ENCODE measurements at places on chromosomes 16 and 17. TPM values are rescaled to one million over a fixed set of nuclear protein-coding genes. Genes with fewer than 3 reads are reported as not detected.

The FGF11 gene
- total RNA-seq, result 10.1 TPM

The MT4 gene
- not detected for total RNA-seq

DNA sequence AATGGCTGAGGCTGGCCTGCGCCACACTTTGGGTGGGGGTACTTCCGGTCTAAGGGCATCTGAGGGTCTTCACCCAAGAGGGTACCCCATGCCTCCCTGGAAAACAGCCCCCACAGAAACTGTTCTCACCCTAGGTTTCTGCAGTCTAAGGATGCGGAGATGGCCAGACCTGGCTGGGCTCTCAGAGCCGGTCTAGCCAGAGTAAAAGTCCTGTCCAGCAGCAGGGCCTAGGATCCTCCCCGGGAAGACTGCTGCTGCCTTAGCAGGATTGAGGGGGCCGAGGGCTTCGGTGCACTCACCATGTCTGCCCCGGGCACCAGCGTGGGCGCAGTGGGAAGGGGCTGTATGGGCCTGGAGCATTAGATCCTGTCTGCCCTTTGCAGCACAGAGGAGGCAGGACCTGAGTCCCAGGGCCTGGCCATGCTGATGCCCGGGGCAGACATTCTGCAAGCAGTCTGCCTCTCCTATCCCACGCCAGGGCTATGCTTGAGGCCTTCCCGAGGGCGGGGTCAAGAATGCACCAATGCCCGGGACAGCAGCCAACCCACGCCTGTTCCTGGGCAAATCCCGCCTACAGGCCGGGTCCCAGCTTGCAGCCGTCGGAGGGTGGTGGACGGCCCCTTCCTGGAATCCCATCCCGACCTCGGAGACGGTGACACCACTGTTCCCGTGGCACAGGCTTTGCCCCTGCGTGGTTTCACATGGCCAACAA, 54.7 kb downstream of the CBFA2T3 start:
- no peak for DNase-seq

The TBC1D16 gene
- total RNA-seq, result 35.3 TPM

DNA sequence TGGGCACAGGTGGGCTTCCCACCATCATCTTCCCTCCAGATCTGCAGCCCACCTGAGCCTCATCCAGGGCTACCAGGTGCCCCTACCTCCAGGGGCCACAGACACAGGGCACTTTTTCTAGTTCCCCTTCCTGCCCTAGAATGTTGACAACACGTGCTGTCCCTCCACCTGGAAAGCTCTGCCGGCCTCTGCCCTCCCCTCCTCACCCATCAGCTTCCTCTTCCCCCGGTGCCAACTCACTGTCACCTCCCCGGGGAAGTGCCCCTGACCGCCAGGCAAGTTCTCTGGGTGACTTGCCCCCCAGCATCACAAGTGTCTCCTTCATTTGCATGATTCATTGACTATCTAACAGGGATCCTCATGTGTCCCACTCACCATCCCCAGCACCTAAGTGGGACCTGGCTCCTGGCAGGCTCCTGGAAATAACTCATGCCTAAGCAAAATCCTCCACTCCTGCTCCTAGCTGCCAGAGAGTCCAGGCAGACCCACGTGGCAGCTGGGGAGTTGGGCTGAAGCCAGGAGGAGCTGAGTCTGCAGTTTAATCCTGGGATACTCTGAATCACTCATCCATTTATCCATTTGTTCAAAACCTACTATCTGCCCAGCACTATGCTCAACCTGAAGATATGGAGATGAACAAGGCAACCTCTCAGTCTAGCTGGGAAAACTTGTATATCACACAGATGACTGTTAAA, 304.4 kb downstream of the FOXL1 start:
- peak; percentile 44 for DNase-seq

GRCh38 chr17:721540-721937, 6.9 kb upstream of the VPS53 start:
- no peak for DNase-seq

The SERPINF2 gene
- total RNA-seq, result 1.2 TPM

DNA sequence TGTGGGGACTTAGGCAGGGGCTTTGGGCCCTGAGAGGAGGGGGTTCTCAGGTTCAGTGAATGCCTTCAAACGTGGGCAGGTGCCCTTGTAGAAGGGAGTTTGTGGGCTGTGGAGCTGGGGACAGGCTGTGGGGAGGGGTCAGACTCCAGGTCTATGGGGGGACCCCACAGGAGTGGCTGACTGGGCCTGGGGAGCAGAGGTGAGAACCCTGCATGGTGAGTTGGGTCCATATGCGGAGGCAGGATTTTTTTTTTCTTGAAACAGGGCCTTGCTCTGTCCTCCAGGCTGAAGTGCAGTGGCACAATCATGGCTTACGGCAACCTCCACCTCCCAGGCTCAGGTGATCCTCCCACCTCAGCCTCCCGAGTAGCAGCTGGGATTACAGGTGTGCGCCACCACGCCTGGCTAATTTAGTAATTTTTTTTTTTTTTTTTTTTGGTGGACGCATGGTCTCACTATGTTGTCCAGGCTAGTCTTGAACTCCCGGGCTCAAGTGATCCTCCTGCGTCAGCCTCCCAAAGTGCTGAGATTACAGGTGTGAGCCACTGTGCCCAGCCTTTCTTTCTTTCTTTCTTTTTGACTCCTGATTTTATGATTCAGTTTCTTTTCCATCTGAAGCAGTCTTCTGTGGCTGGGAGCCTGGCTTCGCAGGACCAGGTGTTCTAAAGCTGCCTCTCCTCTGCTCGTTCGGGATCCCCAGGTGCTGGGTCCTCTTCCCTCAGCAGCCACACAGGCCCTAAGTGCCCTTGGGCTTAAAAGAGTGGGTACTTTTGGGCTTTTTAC, 19.0 kb upstream of the ADCY7 start:
- DNase-seq, result no peak

The MYH1 gene
- total RNA-seq, result 0.16 TPM

The TBC1D3 gene
- not detected for total RNA-seq

DNA sequence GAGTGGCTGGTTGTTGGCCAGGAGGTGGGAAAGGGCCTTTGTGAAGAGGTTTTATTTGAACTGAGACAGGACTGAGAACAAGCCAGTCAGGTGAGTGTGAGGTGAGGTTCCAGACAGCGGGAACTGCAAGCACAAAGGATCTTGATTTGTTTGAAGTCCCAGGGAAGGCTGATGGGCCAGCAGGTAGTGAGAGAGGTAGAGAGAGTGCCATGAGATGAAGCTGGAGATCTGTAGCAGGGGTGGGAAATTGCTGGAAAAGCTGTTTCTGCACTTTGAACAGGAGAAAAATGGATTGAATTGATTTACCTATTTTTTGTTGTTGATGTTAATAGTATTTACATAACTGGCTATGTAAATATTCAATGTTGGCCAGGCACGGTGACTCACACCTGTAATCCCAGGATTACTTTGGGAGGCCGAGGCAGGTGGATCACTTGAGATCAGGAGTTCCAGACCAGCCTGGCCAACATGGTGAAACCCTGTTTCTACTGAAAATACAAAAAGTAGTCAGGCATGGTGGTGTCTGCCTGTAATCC, 7.7 kb upstream of the DCTPP1 start:
- DNase-seq, result no peak

The INCA1 gene
- total RNA-seq, result 2.5 TPM

GRCh38 chr16:15494236-15494635, 59.8 kb downstream of the BMERB1 start:
- no peak for DNase-seq

The KCNJ12 gene
- total RNA-seq, result 9.5 TPM

The OR3A1 gene
- total RNA-seq, result 0.80 TPM

- DNase-seq, result no peak
Measured at GRCh38 chr16:68510775-68511174, 28.3 kb upstream of the ZFP90 start.

The ZDHHC1 gene
- total RNA-seq, result 11.2 TPM

- no peak for DNase-seq
Measured at GRCh38 chr17:73400915-73401545, 89.2 kb upstream of the CDC42EP4 start.

- no peak for DNase-seq
Measured at GRCh38 chr17:2691069-2691871, 20.3 kb downstream of the CLUH start.

The RNF222 gene
- total RNA-seq, result not detected

The PABPN1L gene
- total RNA-seq, result not detected

DNA sequence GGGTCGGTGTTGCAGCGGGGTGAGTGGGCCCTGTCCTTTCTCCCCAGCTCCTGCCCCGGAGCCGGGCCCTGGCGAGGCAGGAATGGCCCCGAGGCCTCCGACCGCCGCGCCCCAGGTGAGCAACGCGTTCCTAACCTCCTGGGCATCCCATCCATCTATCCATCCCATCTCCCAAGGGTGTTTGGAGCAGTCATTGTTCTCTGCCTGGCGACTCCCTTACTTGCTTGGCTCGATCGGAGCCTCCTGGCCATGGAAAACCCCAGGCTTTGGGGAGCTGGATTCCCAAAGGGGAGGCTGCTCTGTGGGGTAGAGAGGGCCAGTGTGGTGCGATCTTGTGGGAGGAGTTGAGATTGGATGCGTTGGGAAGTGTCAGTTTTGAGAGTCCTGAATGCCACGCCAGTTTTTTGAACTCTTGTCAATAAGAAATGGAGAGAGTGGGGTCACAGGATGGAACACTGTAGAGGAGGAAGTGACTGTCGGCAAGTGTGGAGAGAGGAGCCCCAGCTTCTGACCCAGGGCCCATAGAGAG, 684 bp downstream of the ZFP90 start:
- DNase-seq, result no peak

DNA sequence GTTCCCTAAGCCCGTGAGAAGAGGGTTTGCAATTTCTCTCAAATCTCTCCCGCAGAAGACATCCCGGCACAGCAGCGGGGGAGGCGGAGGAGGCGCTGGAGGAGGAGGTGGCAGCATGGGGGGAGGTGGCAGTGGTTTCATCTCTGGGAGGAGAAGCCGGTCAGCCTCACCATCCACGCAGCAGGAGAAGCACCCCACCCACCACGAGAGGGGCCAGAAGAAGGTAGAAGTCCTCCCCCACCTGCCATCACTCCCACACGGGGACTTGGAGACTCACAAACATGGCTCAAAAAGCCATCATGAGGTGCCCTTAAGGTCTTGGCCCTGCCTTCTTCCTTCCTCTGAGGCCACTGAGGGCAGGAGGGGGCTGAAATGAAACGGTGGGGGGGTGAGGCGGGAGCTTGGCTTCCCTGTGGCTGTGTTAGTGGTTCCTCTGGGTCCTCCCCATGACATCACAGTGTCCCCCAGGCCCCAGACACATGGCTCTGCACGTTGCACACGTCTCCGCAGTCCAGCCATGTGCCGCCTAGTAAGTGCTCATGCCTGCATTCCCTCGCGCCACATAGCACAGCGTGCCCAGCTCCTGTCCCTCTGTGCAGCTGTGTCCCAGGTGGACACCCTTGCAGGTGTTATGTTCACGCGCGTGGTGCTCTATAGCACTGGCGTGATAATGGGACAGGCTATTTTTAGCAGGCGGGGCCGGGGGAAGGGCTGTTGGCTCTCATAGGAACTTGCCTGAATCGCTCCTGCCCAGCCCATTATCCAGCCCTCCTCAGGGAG, 6.9 kb downstream of the MLLT6 start:
- no peak for DNase-seq

DNA sequence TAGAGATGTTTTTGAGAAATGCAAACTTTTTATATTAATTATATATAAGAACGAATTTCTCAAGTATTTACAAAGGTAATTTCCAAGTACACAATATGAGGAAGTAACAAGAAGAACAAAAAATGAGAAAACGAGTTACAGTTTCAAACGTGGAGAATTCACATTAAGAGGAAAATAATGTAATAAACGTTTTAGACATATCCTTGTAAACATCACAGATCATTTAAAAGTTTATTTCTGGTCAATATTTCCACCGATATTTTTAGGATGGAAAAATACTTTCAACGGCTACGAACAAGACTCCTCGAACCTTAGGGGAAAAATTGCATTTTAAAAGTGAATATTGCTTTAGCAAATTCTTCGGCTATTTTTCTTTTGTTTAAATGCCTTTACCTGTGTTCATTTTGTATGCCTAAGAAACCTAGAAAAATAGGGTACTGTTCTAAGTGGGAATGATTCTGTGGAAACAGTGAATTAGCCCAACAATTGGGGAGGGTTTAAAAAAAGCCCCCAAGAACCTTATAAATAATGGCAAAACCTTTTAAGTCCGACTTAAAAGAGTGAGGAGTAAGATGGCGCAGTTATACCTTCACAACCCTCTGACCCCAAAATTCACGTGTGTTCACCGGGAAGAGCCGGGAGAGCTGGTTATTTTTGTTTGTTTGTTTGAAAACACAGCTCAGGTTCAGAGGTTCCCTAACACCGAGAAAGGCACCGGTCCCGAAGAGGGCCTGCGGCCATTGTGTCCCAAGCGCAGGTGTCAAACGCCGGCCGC, 3.3 kb downstream of the HNF1B start:
- no peak for DNase-seq

GRCh38 chr17:17710728-17711541, 29.7 kb downstream of the RAI1 start:
- DNase-seq, result peak; percentile 65

- peak; percentile 81 for DNase-seq
Measured at GRCh38 chr17:17822189-17822588, 14.6 kb downstream of the SREBF1 start.

The MYH13 gene
- not detected for total RNA-seq

- peak; percentile 70 for DNase-seq
Measured at GRCh38 chr17:38591759-38592241, 14.0 kb downstream of the SRCIN1 start.

The ATF7IP2 gene
- 31.8 TPM for total RNA-seq

GRCh38 chr16:67016143-67016542, 12.8 kb upstream of the CBFB start:
- DNase-seq, result no peak

GRCh38 chr16:3983081-3983520, 102.6 kb upstream of the CREBBP start:
- DNase-seq, result peak; percentile 79

The SAT2 gene
- total RNA-seq, result 77.7 TPM

DNA sequence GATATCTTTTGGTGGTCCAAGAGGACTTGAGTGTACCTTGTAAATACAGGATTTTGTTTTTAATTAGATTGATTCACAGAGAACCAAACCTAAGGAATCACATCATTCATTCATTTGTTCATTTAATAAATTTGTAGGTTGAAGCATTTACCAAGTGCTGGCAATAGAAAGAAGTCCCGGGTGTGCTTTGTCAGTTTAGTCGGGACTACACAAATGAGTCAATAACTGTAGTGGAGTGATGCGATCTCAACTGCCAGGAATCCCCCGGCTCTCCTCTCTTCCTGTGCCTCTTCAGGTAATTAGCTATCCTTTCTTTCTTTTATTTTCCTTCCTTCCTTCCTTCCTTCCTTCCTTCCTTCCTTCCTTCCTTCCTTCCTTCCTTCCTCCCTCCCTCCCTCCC, 1.4 kb upstream of the WWOX start:
- no peak for DNase-seq

GRCh38 chr17:45823598-45823997, 21.1 kb upstream of the SPPL2C start:
- no peak for DNase-seq

DNA sequence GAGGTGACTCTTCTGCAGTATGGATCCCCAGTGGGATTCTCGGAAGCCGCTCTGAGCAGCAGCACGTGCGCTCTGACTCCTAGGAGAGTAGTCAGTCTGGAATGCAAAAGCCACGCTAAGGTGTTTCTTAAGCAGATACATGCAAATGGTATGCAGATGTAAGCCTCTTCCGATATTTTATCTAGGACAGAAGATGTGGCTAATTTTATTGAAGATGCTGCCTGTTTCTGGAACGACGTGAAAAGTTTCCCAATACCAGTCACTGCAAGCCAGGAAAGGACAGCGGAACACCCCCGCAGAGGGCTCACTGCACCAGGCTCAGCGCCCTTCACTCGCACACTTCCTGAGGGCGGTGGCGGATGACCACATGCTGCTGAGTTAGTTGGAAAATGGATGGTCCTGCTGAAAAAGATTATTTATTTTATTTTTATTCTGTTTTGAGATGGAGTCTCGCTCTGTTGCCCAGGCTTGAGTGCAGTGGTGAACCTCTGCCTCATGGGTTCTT, 10.1 kb downstream of the FADS6 start:
- DNase-seq, result no peak

The CCL2 gene
- total RNA-seq, result 8.4 TPM

GRCh38 chr16:8330761-8331160, 259.6 kb downstream of the TMEM114 start:
- DNase-seq, result no peak
